ENCODE measurements at places on chromosomes 11 and 22.

DNA sequence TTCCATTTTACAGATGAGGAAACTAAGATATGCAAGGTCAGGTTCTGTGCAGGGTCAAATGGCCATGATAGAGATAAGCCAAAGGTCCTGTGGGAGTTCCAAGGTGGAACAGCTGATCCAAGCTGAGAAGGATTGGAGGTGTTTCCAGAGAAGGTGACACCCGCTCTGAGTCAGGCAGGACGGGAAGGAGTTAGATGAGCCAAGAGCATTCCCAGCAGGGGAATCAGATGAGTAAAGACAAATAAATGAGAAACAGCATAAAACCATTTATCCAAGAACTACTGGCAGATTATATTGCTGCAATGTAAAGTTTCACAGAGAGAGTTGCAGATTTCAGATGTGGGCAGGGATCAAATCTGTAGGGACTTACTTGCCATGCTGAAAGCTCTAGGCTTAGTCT, 18.9 kb upstream of the HEPHL1 start:
- peak; percentile 2 for DNase-seq

GRCh38 chr11:9839550-9839949, 175.7 kb downstream of the SWAP70 start:
- no peak for DNase-seq

DNA sequence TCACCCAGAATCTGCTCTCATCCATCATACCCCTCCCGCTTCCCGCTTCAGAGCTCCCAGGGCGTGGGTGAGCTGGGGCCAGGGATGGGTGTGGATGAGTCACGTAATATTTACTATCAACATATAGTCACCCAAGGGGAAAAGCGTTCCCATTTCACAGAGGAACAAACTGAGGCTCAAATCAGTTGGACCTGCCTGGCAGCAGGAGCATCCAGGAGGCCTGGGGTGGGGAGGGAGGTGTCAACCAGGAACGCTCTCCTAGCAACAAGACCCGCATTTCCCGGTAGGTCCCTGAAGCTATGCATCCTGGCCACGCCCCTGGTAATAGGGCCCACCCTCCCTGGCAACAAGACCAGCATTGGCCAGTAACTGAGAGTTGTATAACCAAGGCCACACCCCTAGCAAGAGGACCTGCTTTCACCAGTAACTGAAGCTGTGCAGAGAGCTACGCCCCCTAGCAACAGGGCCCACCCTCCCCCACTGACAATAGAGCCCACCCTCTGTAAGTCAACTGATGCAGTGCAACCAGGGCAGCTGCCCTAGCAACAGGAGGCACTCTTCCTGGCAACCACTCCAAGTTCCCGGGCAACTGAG, 32.7 kb upstream of the TXNRD2 start:
- DNase-seq: peak; percentile 48

DNA sequence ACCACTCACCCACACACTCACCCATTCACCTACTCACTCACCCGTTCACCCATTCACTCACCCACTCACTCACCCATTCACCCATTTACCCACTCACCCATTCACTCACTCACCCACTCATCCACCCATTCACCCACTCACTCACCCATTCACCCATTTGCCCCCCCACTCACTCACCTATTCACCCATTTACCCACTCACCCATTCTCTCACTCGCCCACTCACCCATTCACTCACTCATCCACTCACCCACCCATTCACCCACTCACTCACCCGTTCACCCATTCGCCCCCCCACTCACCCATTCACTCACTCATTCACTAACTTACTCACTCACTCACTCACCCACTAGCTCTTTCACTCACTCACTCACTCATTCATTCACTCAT, 15.0 kb downstream of the MUC5AC start:
- DNase-seq: no peak

- DNase-seq: no peak
Observed at GRCh38 chr11:12291766-12292165, 85.6 kb upstream of the PARVA start.

GRCh38 chr11:62547691-62548281, 1.2 kb upstream of the AHNAK start:
- no peak for DNase-seq
